ENCODE measurements at places on chromosomes 4 and X.

GRCh38 chrX:150648296-150648940 lies 44.8 kb upstream of the MTMR1 start:
- no peak for DNase-seq

- DNase-seq = no peak
Observed at GRCh38 chr4:36207831-36208520, 36.3 kb downstream of the ARAP2 start.

DNA sequence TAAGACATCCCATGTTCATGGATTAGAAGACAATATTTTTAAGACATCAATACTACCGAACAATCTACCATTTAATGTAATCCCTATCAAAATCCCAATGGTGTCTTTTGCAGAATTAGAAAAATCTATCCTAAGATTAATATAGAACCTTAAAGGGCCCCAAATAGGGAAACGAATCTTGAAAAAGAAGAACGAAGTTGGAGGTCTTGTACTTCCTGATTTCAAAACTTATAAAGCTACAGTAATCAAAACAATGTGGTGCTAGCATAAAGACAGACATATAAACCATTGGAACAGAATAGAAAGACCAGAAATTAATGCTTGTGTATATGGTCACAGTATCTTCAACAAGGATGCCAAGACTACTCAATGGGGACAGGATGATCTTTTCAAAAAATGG lies 42.0 kb downstream of the CENPE start:
- no peak for DNase-seq

DNA sequence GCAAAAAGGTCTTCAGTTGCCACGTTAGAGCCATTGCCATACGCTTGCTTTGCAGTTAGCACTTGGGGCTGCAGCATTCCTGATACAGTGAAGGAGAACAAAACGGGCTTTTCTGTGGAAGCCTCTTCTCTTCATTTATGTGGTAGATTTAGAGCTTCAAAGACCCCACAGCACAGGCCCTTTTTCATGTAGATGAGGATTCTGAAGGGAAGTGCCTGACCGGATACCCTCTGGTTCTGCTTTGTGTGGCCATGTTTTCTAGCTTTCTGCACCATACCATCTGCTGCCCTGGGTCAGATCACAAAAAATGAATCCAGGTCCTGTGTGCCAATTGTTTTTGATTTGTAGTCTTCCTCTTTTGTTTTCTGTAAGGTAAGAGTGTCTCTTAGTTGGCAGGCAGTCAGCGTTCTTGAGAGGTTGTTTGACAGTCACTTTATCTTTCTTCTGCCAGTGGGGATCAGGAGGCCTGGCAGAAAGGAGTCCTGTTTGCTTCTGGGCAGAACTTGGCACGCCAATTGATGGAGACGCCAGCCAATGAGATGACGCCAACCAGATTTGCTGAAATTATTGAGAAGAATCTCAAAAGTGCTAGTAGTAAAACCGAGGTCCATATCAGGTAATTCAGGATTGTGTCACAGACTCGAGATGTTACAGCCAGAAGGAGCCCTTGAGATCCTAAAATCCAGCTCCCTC lies 7.7 kb downstream of the LAP3 start:
- no peak for DNase-seq

DNA sequence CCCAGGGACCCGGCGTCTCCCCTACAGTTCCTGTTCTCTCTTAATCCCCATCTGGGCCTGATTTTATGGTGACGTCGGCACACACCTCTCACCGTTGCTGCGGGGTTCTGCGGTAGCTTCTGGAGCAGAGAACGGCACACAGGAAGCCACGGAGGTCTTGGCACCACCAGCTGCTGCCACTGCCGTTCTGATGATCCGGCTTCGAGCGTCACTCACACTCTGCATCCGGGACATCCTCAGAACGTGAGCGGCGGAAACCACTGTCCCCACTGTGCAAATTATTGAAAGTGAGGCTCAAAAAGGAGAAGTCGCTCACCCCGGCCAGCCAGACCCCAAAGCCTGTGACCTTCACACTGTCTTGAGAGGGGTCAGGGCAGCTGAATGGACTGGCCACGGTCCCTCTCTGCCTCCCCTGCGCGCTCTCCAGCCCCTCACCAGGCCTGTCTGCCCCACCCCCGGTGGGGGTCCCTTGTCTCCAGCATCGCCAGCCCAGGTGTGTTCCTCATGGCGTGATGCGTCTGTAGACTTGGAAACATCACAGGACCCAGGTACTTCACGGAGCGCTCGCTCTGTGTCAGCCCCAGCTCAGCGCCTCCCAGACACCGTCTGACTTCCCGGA lies 201.1 kb downstream of the AFAP1 start:
- DNase-seq = no peak

GRCh38 chrX:149161435-149162088 lies 343.5 kb downstream of the IDS start:
- no peak for DNase-seq

GRCh38 chr4:25786497-25787065 lies 76.2 kb downstream of the SEL1L3 start:
- no peak for DNase-seq

DNA sequence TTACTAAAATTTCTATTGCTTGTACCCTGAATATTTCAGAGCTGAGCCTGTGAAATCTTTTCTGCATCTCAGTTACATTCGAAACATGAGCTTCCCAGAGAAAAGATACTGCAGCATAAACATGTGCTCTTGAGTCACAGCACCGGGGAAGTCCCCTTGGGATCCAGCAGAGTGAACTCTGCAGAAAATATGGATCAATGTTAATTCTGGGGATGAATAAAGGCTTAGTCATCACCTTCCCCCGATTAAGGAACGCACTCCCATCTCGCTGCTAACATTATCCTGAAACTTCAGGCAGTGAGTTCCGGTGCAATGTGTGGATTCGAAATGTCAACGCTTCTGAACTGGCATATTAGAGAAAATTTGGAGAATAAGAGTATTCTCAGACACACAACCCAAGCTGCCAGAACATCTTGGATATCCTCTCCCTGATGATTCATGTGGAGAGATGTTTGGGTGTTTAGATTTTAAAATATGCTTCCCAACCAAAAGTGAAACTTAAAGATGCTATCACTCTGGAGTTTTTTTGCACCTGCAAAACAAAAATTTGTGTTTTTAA lies 90.8 kb downstream of the IRF2 start:
- no peak for DNase-seq

DNA sequence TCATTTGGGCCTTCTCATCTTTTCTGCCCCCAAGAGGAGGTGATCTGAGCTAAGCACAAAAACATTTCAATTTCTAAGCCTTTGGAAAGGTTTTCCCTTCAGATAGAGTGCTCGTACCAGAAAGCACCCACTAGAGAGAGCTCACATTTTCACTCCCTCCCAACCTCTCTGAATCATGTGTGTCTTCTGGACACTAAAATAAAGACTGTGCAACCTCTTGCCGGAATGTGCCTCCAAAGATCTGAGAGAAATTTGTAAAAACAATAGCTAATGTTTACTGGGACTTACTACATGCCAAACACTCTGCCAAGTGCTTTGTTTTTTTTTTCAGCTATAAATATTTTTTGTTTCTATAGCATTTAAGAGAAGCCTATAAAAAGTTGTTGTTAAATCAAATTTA lies 120.6 kb upstream of the LNX1 start:
- DNase-seq = no peak

GRCh38 chrX:150324035-150324728 lies 38.9 kb upstream of the MAMLD1 start:
- DNase-seq = no peak

DNA sequence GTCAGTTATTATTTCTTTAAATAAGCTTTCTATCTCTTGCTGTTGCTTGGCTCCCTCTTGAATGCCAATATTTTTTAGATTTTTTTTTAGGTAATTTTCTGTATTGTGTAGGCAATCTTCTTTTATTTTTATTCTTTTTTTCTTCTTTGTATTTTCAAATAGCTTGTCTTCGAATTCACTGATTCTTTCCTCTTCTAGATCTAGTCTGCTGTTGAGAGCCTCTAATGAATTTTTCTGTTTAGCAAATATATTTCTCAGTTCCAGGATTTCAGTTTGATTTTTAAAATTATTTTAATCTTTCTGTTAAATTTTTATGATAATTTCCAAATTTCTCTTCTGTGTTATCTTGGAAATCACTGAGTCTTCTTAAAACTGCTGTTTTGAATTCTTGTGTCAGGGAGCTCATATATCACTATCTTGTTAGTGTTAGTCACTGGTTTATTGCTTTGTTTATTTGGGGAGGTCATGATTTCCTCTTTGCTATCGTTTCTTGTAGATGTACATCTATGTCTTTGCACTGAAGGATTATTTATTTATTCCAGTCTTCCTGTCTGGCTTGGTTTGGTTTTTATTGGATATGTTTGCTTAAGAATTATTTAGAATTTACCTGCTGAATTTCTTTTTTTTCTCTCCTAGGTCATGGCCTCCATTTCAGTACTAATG lies 39.9 kb upstream of the GPRIN3 start:
- DNase-seq = no peak

DNA sequence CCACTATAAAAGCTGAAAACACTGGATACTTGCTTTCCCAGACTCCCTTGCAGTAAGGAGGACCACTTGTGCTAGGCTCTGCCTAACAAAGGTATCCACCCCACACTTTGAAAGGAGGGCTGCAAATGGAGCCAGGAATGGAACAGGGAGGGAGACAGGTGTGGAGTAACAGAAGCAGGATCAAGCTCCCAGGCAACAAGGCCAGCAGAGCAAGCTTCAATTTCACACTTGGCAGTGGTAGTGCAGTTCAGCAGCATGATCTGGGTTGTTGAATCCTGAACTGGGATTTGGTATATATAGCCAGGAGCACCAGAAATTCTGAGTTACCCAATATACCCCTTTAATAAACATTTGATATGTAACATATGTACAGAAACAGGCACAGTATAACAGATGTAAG lies 9.8 kb downstream of the LAMP2 start:
- no peak for DNase-seq

GRCh38 chr4:46459308-46459707 lies 69.4 kb upstream of the GABRA2 start:
- DNase-seq = no peak

GRCh38 chr4:72529148-72529822 lies 39.7 kb downstream of the ADAMTS3 start:
- DNase-seq = no peak

- no peak for DNase-seq
Observed at GRCh38 chr4:8837181-8837841, 34.3 kb downstream of the HMX1 start.
